ENCODE measurements at places on chromosomes 3 and 15.

DNA sequence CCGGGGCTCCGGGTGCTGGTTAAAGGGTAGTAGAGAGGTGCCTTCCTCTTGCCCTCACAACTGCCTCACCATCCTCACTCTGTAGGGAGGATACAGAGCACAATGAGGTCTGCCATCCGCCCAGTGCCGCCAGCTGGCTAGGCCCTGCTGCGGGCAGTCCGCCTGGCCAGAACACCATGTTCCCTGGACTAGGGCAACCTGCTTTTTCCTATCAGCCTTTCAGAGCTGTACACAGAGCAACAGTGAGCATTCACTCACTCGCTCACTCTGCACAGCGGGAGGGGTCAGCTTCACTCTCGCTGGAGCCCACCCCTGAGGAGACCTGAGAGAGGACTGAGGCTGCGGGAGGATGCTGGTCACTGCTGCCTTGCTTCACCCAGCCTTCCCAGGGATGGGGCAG lies 218.7 kb upstream of the CHRNA7 start:
- DNase-seq: no peak

DNA sequence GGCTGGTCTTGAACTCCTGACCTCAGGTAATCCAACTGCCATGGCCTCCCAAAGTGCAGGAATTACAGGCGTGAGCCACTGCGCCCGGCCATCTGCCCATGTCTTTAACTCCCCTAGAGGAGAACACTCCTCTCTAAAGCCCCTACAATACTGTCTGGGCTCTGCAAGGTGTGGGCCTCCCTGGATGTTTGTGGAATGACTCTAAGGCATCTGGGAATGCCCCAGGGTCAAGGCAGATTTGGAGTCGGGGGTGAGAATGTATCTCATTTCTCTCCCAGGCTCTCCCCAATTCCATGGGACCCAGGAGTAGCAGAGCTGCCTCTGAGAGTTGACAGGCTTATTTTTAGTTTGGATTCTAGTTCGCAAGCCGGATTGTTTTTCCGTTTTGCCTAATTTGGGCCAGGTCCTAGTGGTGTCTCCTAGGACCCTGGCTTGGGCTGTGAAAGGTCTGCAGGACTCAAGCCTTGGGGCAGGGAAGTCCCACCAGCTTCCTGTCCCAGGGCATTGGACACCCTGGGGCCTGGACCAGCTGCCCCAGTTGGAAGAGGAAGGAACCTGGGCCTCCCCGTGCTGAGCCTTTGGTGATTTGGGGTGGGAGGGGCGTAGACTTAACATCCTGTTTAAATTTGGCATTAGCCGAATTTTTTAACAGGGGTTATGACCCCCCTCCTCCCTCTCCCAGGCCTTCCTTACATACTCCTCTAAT lies 53.5 kb downstream of the MAGEF1 start:
- DNase-seq: no peak

DNA sequence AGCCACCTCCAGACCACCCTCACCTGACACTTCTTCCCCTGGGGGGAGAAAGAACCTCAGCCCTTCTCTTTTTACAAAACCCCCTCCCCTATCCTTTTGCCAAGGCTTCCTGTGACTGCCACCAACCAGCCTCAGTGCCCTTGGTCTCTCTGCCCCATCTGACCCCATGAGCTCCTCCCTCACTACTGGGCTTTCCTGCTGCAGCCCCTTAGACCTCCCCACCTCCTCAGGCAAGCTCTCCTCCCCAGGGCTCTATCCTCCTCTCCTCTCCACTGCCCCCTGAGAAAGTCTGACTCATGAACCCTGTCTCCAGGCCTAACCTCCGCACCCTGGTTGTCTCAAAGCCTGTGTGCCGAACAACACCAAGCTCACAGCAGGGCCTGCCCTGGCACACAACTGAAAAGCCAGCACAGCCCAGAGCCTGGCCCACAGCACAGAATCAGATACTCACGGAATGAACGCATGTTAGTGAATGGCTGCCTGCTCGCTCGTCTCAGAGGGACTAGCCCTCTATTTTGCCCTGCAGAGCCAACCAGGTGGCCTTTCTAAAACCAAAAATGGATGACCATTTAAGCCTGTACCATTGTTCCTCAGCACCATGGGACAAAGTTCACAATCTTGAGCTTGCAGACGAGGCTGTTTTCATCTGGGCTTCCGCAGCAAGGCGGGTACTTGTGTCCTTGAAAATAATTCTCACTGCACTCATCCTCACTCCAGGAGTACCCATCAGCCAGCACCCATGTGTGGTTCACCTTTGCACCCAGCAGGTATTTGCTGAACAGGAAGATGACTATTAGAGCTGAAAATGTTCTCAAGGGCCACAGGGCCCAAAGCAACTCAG lies 1.7 kb downstream of the CHDH start:
- DNase-seq: no peak

GRCh38 chr3:124033360-124034015 lies 41.6 kb upstream of the ROPN1 start:
- DNase-seq: no peak

DNA sequence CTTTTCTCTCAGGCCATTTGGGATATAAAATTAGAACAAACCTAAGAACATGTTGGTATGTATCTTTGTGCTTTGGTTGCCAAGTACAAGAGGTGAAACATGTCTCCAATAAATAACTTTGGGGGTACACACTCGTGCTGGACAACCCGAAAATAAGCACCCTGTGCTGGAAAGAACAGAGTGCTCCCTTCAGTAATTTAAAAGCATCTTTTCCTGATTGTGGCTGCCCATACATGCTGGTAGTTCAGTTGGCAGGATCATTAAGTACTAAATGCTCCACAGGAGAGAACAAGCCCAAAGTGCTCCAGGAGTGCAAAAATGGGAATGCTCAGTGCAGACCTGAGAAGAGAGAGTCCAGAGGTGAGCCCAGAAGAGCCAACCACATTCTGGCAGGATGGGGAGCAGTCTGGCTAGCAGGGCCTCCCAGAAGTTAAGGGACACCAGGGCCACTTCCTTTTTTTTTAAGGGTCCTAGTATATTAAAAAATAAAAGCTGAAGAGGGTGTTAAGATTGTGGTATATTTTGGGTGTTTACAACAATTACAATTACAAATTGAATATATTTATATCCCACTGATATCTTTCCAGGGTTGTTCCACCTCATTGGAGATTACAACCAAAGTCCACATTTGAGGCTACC lies 48.6 kb upstream of the SSR3 start:
- DNase-seq: no peak

DNA sequence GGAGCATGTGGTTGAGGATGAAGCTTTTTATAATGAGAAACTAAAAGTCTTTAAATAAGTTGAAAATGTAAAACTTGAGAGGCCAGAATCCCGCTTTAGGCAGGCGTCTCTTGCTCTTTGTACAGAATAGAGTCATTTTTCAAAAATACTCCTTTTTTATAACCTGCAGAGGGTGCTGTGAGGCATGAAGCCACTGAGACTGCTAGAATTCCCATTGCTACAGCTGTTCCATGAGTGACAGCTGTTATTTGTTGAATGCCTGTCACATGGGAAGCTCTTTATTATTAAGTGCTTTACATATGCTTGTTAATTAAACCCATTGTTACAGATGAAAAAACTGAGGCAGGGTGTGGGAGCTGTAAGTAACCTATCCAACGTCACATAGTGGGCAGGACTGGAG lies 18.5 kb downstream of the MINAR1 start:
- no peak for DNase-seq

GRCh38 chr15:92883163-92883875 lies 16.8 kb upstream of the CHD2 start:
- peak; percentile 67 for DNase-seq

DNA sequence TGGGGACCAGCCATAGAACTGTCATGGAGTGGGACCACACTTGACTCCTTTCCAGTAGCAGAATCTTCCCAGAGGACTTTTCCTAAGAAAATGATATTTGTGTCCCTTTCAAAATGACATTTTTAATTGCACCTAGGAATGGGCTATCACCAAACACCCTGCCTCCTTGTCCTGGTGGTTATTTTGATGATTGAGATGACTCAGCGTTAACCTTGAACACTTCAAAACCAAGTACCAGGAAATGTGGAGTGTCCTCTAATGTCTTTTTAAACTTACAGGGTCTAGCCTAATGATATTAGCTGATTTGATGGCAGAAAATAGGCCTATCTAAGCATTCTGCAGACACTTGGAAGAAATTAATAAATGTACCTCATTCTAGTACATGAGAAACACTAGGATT lies 90.7 kb downstream of the HHLA2 start:
- no peak for DNase-seq

DNA sequence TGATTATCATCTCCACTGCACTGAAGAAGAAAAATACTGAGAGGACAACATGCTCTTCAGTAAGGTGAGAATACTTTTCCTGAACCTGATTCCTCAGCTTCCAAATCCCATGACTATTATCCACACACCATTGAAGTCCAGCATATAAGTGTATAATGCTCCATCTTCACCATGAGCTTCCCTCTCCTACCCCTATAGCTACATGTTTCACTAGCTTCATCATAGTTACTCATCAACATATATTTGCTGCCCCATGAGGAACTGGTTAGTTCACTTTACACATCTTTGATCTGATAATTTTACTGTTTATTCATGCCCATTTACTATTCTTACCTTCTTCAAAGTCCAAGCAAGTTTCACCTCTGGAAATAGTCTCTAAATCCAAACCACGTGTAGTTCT lies 908.5 kb upstream of the SEMA6D start:
- DNase-seq: no peak

Measured in right forelimb (tissue), 1 donor.